ENCODE measurements at places on chromosomes 5 and 9.

GRCh38 chr5:127813633-127814587 lies 110.7 kb downstream of the CCDC192 start:
- no peak for DNase-seq

GRCh38 chr9:71620331-71620730 lies 148.0 kb downstream of the CEMIP2 start:
- no peak for DNase-seq

- no peak for DNase-seq
These were observed 40.2 kb downstream of the NFIB start for GRCh38 chr9:14273696-14274121.

DNA sequence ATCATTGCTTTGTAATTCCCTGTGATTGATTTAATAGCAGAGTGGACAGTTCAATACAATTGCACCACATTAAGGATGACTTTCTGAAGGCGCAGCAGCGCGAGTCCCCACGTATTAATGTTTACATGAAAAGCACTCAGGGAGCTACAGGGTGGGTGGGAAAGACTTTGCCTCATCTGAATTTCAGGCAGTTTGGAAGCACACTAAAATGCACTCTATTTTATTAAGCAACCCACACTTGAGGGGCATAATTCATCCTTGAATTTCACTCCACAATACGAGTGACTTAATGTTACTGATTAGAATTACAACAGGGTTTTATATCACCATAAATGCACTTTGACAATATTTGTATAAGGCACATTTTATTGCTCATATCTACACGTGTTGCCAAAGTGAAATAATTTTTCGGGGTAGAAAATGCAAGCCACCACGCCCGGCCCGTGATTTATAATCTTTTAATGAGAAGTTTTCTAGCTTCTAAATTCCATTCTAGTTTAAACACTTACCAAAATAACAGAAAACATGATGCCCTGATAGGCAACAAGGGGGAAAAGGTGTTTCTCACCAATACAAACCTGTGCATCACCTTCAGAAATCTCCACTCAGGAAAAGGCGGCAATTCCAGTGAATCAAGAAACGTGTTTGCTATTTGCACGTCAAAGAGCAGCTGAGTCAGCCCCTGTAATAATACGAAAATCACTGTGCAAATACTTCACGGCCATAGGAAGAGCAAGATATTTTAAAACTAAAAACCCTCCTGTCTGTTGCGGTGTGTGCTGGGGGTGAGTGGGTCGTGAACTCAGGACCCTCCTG lies 40.5 kb downstream of the IRX4 start:
- DNase-seq, result no peak

GRCh38 chr9:111700776-111701175 lies 39.4 kb downstream of the GNG10 start:
- no peak for DNase-seq
